ENCODE measurements at places on chromosomes 12 and 14.

DNA sequence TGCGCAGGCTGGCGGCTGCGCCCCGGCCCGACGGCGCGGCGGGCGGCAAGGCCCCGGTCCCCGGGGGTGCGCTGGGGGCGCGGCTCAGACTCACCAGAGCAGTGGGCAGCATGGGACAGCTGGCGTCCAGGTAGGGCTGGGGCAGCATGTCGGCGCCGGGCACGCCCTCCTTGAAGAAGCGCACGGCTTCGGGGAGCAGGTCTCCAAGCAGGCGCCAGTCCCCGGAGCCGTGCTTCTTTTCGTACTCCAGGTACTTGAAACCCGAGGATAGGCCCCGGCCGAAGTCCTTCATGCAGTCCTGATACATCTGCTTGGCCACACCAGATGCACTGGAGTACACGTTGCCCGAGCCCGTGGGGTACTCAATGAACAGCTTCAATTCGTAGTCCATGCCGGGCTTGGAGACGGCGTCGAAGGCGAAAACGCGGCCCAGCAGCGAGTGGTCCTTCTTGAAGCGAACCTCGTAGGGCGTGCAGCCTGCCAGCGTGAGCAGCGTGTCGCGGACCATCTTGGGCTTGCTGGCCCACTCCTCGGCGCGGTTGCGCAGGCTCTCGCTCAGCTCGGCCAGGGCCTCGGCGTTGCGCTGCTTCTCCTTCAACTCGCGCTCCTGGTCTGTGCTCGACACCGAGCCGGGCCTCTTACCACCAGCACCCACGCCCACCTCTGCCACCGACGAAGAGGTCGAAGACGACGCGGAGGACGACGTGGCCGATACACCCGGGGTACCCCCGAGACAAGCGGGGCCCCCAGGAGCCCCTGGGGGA, 2.2 kb downstream of the IRF2BPL start:
- no peak for DNase-seq

- no peak for DNase-seq
Observed at GRCh38 chr12:120121766-120122293, 5.3 kb upstream of the RAB35 start.

DNA sequence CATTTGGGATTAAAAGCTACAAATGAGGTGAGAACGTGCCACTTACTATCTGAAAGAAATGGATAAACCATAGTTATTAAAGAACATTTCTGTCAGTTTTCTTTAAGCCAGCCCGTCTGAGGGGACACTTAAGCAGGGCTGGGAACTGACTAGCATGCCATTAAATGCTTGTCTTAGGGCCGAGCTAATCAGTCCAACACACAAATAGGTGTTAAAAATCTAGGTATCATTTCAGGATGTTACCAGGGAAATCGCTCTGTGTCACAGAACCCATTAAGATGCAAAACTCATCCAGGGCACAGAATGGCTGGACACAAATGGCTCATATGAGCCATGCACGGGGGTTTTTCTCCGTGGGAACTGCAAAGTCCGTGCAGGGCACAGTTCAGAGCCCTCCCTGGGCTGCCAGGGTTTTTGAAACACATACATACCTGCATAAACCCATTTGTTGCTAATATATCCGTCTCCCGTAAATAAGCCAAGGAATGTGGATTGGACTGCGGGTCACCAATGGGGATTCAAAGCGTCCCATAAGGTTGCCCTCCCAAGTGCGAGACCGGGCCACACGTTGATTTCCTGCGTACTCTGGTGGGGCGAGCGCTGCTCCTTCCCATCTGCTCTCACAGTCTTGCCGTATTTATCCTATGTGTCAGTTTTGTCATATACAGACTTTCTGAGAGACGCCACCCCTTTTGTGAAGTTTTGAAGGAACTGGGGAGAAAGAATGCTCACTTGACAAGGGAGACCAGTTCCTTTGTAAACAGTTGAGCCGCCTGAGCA, 5.4 kb upstream of the GSC start:
- DNase-seq = no peak

- no peak for DNase-seq
Observed at GRCh38 chr14:77327111-77327510, 6.3 kb downstream of the GSTZ1 start.
